ENCODE measurements at places on chromosomes 5 and 9.

- no peak for DNase-seq
Measured at GRCh38 chr5:179749857-179750508, 17.4 kb downstream of the MAML1 start.

DNA sequence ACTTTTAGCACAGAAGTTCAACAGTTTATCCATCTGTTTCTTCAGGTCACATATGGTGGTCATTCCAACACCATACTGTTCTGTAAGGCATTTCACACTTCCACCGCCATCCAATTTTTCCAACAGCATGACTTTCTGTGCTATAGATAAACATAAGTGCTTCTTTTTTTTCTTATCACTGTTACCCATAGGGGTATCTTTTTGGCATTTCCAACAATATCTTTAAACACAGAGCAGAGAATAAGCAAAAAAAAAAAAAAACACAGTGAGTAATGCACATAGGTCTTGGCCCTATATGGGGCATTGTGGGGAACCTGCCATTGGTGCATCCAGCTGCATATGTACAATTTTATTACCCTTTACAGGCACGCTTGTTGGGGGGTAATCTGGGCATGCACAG is 12.2 kb upstream of the ZNF367 start:
- no peak for DNase-seq

- DNase-seq, result no peak
Measured at GRCh38 chr5:35819668-35820067, 37.0 kb upstream of the IL7R start.

- no peak for DNase-seq
Measured at GRCh38 chr5:139378101-139378825, 4.8 kb downstream of the SLC23A1 start.

GRCh38 chr5:82107267-82107666 is 135.4 kb downstream of the ATG10 start:
- DNase-seq, result no peak

GRCh38 chr9:34254141-34254913 is 74.7 kb downstream of the KIF24 start:
- no peak for DNase-seq

- no peak for DNase-seq
Measured at GRCh38 chr5:147410496-147411358, 99.1 kb downstream of the DPYSL3 start.

- no peak for DNase-seq
Measured at GRCh38 chr9:130138791-130139190, 33.4 kb upstream of the NCS1 start.

- DNase-seq, result no peak
Measured at GRCh38 chr5:149611326-149611725, 30.0 kb downstream of the ARHGEF37 start.

DNA sequence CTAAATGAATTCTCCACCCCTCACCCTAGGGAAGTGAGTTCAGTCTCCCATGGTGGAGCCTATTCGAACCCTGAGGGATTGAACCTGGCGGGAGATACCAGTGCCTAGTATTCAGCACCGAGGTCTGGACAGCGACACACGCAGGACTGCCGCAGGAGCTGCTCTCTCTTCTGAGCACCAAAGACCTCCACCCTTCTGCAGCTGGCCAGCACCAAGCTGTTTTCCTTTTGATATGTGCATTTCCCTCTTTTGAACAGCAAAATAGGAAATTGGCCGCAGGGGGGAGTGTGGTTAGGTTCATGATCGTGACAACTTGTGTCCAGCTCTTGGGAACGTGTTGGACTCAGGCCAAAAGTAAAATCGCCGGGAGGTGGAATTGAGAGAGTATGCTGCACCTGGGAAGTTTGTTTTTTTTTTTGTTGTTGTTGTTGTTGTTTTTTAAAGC is 1.2 kb upstream of the PCSK1 start:
- peak; percentile 2 for DNase-seq

DNA sequence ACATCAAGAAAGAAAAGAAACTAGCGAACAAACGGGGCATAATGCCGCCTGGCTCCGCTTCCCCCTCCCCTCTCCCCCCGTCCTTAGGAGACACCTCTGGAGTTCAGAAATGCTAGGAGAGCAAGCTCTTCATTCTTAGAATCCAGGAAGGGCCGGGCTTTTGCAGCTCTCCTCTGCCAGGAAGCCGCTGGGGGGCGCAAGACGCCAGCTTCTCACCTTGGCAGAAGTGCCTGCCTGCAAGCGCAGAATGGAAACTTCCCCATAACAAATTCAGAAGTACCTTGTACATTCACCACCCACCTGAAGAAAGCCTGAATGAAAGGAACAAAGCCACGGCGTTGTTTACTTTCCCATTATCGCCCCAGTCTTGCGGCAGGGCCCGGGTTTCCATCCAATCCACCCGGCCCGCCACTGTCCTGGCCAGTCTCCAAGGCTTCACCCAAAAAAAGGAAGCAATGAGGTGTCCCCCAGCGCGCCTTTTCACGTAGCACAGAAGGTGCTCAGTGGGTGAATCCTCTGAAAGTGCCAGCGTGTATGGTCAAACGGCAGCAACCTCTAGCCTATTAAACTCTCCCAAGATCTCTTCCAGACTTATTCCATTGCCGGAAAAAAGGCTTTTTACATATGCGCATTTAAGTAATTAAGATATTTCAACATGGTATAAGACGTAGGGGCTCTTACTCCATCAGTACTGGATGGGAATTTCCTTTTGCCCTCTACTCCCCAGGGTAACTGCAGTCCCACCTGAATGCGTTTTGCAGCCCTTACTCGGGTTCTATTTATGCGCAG is 1.6 kb upstream of the GADD45G start:
- DNase-seq, result peak; percentile 75

DNA sequence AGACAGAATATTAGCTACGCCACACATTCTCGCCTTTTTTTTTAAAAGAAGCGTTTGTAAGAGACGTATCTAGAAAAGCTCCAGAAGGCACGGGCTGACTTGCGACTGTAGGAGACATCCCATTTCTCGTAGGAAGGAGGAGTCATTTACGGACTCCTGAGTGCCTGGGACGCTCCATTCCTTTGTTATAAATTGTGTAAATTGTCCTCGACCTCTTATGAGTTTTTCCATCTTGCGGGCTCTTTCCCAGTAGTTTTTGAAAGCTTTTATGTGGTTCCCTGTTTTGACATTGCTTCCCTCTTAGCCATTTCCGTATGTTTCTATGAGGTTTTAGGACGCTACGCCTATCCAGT is 1.0 kb downstream of the RABL6 start:
- DNase-seq, result no peak

DNA sequence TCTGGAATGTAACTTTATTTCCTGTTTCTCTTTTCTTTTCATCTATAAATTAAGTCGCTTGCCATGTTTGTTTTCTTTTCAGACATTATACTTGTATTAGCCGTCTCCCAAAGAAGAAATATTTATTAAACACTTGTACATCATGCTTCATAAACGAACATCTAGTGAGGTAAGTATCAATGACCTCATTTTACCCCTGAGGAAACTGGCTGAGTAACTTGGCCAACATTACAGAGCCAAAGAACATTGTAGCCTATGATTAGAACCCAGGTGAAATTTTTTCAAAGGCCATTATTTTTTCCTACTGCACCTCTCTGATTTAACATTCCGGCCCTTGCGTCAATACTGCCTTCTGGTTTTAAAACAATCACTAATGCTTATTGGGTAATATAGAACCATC is 4.2 kb downstream of the FREM1 start:
- no peak for DNase-seq

GRCh38 chr9:79222483-79222882 is 349.3 kb upstream of the TLE4 start:
- no peak for DNase-seq

DNA sequence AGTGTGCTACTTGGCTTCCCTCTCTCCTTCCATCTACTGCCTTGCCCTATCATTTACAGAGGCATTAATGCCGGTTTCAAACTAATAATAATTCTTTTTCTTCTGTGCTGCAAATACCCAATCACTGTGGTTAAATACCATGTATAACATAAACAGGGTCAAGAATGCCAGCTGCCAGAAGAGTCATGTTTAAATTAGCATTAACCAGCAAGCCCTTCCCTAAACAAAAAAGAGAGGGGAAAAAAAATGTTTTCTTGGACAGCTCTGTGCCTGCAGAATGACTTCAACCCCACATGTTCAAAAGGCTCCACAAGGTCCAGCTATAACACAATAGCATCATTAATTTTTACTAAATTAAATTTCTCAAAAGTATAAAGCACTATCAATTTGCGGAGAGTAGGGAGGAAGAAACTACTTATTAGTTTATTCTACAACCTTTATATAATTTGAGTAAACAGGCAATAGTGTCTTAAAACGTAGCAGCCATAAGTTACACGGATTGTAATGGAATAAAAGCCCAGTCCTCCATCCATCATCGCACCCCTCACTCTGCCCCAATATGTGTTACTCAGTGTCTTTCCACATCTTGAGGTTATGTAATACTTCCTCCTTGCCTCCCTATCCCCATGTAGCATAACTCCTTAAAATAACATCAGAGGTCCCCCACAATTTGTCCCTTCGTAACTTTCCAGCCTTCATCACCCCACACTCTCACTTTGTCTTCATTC is 3.9 kb downstream of the LPAR1 start:
- DNase-seq, result no peak

DNA sequence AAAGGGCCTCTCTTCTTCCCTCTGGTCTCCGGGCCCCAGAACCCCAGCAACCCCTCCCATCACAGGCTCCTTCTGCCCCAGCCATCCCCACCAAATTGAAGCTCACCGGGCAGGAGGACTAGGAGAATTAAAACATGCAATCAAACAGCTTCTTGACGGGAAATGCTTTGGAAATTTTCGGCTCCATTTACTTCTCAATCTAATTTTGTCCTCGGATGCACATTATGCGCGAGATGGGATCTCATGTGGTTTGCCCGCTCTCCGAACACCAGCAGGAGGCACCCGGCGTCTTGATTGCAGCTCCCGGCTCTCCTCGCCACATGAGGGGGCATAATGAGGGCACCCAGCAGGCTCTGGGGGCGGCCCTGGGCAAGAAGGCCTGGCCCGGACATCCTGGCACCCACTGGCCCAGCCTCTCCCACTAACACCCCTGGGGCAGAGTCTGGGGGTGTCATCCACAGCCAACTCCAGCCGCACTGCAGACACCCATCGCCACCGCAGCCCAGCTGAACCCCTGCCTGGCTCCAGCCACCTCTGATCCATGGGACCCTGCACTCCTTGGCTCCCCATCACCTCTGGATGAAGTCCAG is 135.5 kb downstream of the PAX5 start:
- DNase-seq, result no peak

DNA sequence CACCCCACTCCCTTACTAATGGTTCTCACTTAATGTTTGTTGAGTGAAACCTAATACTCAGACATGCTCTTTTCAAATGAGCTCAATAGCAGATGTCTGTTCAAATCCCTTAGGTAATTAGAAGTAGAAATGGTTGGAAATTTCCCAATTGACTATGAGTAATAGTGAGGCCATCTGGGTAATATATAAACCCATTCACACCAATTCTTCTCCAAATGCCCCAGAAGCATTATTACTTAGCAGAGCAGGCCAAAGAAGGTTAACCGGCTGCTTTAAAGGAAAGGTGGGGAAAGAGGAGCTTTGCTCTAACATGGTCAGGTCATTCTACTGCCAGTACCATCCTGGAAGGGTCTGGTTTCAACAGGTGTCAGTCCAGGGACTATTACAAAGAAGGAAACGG is 119.5 kb upstream of the MTAP start:
- DNase-seq, result no peak

- no peak for DNase-seq
Measured at GRCh38 chr5:74945561-74946165, 79.5 kb upstream of the FAM169A start.

GRCh38 chr9:121207371-121207940 is 5.8 kb upstream of the RAB14 start:
- DNase-seq, result no peak

All from stimulated activated CD8-positive, alpha-beta memory T cell treated with anti-CD3 and anti-CD28 coated beads, Interleukin-7, amount 100 ng/mL, for 1 hour (primary cell).